ENCODE measurements at places on chromosomes 1 and 21.
A peak's percentile ranks its signal among the peaks of the same experiment; 100 is the strongest.

DNA sequence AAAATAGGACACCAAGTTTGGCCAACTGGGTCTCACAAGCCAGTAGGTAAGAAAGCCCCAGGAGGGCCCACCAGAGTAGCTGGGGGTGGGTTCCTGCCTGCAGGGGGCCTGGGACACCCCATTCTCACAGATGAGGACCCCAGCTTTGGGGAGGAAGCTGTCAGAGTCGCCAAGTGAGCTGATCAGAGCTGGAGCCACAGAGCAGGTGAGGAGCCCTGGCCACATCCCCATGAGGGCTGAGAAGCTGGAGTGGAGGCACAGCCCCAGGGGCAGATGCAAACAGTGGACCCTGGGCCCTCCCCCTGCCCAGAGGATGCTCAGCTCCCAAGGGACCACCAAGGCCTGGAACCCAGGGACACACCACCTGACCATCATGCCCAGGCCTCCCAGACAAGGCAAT lies 8.6 kb upstream of the ZNF670 start:
- DNase-seq: no peak

DNA sequence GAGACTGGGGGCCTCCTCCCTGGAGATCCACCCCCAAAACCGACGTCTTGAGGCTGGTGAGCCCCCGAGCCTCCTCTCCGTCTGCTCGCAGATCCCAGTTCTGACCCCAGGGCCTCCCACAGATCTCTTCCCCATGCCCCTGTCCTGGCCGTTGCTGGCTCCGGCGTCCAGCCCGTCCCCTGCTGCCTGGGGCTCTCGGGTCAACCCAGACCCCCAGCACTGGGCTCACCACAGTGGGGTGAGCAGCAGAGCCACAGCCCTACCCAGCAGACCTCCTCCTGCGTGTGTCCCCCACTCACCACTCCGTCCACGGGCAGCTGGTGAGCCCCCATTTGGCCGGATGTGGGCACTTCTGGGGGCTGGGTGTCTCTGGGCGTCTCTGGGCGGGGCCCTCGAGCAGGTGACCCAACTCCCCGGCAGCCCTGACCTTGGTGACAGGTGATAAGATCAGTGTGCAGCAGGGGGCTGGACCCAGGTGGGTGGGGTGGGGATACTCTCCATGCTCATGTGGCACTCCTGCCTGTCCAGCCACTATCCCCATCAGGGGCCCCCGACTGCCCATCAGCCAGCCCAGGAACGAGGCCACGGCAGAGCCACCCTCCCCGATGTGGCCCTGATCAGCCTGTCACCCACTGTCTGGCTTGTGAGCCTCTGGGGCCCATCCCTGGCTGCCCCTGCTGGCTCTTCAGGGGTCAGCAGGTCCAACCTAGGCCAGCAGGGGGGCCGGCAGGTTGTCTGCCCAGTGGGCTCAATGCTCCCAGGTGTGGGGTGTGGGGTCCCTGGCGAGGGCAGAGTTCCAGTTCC lies 709 bp downstream of the TNFRSF14 start:
- no peak for DNase-seq

DNA sequence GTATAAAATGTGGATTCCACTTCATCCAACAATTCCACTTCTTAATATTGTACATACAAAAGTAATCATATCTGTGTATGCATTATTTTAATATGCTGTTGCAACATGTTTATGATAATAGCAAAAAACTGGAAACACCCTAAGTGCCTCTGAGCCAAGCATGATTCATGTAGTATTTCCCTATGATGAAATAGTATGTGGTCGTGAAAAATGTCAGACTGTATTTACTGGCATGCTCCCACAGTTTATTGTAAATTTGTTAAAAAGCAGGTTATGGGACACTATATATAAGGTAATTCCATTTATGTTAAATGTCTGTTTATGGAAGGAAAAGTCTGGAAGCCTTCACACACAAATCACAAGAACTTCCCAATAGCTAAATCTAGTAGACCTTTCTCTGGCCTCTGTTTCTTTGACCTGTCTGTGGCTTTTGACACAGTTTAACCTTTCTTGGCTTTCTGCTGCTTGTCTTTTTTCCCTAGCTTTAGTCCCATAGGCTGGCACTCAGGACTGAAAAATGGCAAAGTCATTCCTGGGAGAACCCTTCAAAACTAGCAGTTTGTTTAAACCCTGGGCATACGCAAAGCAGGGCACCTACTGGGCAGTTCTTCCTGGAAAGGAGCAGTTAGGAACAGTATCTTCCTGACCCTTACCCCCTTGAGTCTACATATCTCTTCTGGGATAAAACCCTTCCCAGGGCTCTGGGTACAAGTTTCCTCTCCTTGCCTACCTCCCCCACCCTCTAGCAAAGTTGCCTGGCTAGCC lies 65.4 kb upstream of the ARTN start:
- DNase-seq: no peak

DNA sequence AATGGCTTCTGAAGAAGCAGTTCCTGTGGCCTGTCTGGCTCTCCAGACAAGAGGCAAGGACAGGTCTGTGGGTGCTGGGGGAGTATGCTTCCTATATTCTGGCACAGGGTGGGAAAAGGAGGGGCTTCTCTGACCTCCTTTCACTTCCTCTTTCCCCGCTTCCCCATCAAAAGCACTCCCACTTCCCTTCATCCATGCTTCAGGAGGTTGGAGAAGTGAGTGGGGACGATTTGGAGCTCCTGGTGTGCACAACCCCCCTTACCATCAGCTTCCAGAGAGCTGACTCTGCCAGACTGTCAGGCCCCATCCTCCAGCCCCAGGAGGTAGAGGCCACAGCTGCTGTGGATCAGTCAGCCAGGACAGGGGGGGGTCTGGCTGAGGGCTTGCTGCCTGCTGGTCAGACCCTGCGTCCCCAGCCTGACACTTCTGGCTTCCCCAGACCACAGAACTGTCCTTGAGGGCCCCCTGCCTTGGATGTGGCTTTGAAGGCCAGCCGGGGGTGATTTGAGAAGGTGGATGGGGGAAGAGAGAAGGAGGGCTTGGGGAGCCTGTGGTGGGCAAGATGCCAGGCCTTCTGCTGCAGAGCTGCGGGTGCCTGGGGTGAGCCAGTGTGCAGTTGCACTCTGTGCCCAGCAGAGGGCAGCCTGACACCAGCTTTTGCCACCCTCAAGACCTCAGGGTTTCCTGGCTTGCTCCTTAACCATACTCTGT lies 21.5 kb upstream of the TMEM222 start:
- DNase-seq: peak; percentile 69
